ENCODE measurements at places on chromosomes 5 and 9.

- DNase-seq = no peak
These were observed 66.7 kb upstream of the PRDM9 start for GRCh38 chr5:23440703-23441102.

DNA sequence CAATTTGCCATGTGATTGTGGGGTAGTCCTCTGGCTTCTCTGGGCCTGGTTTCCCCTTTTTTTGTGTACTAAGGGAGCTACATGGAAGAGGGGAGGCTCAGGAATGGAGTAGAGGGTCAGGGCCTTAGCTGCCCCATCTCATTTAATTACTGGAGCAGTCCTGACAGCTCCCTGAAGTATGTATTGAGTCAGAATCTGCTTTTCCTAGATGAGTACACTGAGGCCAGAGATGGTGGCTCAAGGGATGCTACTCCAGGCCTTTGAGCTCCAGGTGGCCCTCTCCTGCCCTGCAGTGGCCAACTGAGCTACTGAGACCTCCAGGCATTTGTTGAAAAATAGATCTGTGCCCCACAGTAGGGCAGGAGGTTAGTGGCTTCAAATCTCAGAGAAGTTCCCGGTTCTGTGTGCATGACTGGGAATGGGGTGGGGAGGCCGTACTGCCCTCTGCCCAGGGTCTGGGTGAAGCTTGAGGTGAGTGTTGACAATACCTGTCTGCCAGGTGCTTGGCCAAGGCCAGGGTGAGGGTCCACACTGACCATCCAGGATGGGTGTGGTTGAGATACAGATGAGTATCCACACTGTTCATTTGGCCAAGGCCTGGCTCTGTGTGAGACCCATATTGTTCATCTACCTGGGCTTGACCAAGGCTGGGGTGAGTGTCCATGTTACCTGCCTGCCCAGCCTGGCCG lies 45.7 kb downstream of the CXXC5 start:
- no peak for DNase-seq

DNA sequence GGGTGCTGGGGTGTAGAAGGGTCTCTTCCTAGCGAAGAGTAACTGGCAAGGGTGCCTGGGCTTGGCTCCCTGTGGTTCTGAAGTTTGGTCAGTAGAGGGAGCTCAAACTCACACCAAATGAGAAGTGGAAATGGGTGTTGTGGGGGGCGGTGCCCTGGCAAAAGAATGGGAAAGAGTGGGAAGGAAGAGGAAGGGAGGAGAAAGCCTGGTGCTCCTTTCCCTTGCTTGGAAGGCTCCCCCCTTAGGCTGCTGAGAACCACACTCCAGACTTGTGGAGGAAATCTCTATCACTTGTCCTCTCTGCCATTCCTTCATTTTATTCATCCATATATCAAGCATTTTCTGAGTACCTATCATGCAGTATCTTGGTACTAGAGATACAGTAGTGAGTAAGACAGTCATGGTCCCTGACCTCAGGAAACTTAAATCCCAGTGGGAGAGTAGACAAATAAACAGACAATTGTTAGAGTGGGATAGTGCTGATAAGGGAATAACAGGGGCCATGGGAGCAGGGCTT lies 13.0 kb downstream of the SLC4A9 start:
- no peak for DNase-seq

GRCh38 chr5:75681125-75681830 lies 36.0 kb downstream of the POC5 start:
- no peak for DNase-seq

GRCh38 chr5:133704411-133704810 lies 92.1 kb upstream of the FSTL4 start:
- DNase-seq = no peak

GRCh38 chr5:96146675-96147074 lies 185.0 kb upstream of the ELL2 start:
- DNase-seq = no peak

DNA sequence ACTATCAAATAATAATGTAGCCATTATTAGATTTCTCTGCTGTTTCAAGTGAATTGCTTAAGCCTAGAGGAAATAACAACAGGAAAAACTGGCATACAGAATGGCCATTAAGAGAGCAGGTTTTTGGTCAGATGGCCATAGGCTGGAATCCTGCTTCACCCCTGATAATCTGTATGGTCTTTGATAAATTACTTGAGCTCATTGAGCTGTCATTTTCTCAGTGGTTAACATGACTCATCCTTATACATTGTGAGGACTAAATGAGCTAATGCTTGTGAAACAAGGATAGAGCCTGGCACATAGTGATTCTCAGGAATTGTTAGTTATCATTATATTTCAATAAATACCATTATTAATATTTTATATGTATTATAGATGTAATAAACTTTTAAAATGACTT lies 516.5 kb downstream of the KIF4B start:
- DNase-seq = no peak

- DNase-seq = no peak
These were observed 14.4 kb downstream of the SH3PXD2B start for GRCh38 chr5:172439785-172440477.

- no peak for DNase-seq
These were observed 122.3 kb downstream of the GNAQ start for GRCh38 chr9:77909306-77909705.

DNA sequence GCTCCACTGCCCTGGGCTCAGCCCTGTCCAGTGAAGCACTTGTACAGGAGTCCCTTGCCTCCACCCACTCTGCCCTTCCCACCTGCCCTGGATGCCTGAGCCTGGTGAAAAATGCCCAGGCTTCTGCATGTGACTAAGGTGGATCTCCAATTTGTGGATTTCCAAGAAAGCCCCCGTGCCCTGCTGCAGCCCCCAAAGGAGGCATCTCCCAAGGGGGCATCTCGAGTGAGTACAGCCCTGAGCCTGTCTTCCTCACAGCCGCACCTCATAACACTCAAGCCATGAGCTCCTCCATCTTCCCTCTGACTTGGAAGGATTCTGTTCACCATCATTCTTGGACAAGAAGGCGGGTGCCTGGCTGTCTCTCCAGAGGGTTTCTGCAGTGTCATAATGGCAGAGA lies 158.0 kb upstream of the PPP1R26 start:
- DNase-seq = no peak

GRCh38 chr5:33329891-33330290 lies 110.9 kb upstream of the TARS1 start:
- DNase-seq = no peak

DNA sequence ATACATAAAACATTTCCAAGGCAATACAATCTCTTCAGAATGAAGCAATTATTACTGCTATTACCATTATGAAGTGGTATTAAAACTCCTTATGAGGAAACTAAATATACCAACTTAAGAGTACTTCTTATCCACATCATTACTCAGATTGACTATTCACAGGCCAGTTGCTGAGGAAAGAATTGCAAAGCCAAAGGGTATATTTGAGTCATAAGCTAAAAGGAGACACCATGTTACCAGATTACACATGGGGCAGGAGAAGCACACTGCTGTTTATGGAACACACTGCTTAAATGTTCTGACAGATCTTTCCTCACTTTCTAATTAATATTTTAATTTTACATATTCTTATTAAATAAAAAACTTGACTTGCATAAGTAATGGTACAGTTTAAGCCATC lies 1726.4 kb upstream of the NUDT12 start:
- no peak for DNase-seq

DNA sequence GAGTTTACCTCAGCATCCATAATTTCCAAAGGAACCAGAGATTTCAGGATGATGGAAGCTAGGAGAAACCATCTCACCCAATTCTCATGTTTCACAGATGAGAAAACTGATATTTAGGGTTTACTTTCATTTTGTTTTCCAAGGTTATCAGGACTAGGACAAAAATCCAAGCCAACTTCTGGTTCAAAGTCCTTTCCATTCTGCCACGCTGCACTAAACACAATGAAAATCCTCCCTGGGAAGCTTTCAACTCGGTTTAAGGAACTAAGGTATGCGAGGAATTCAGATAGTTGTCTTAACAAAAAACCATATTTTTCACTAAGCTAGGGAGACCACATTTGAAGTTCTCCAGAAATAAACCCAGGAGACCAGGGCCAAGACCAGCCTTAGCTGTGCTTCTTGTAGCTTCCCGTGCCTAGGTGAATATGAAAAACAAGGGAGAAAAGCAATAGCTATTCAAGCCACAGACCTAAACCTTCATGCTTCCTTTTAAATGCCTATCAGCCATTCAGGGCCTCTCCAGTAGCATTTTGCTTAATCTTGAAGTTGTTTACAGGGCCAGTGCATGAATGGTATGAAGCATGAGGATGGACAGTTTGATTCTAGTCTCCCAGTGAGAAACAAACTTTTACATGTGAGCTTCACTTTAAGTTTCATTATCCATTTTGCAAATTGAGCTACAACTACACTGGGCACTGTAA lies 167.9 kb downstream of the DENND1A start:
- no peak for DNase-seq

- no peak for DNase-seq
These were observed 41.4 kb upstream of the DNAH5 start for GRCh38 chr5:13985731-13986418.

- DNase-seq = no peak
These were observed 11.3 kb downstream of the RAPGEF1 start for GRCh38 chr9:131728546-131728910.

DNA sequence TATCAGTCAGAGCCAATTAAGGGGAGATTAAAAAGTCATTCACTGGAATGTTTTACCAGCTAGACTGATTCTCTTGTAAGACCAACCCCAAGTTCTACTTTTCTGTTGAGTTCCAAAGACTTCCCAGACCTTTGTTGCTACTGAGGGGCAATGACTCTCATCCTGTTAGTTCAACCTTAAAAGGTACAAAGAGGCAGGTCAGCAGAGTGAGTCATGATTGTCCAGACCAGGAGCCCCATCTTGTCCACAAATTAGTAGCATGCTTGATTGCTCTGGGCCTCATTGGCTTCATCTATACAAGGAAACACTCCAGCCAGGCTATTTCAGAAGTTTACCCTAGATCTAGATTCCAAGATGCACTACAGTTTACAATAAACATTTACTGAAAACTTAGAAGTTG lies 79.9 kb upstream of the IL7R start:
- DNase-seq = no peak

GRCh38 chr9:121485623-121486022 lies 14.0 kb downstream of the GGTA1 start:
- DNase-seq = no peak

- DNase-seq = no peak
These were observed 82.1 kb downstream of the RXRA start for GRCh38 chr9:134408389-134408788.

DNA sequence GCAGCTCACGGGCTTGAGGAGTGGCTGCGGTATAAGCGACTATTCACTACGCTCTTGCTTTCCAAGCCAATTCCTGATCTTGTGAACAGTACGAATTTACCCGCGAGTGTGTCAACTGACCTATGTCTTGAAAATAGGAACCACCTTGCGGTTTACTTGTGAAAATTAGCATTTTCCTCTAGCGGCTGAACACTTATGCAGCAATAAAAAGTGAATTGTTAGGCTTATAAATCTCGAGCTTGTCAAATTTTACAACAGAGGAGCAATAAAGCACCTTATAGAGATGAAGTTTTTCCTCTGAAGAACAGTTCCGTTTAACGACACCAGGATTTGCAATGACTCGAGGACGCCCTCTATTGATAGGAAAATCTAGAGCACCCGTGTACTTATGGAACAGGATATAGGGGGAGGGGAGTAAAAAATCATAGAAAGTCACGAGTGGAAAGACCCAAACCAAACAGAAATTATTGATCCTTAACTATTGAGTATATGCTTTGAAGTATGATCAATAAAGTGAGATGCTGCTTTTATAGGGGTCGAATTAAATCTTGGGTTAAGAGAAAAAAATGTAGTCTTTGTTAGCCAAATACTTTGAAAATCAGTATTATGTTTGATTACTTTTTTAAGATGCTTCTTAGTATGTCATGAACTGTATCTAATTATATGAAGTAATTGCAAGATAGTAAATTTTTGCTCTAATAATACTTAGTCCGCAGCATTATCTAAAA lies 1.9 kb upstream of the RGMB start:
- no peak for DNase-seq

- DNase-seq = no peak
These were observed 241.1 kb upstream of the KLF4 start for GRCh38 chr9:107730666-107731065.

DNA sequence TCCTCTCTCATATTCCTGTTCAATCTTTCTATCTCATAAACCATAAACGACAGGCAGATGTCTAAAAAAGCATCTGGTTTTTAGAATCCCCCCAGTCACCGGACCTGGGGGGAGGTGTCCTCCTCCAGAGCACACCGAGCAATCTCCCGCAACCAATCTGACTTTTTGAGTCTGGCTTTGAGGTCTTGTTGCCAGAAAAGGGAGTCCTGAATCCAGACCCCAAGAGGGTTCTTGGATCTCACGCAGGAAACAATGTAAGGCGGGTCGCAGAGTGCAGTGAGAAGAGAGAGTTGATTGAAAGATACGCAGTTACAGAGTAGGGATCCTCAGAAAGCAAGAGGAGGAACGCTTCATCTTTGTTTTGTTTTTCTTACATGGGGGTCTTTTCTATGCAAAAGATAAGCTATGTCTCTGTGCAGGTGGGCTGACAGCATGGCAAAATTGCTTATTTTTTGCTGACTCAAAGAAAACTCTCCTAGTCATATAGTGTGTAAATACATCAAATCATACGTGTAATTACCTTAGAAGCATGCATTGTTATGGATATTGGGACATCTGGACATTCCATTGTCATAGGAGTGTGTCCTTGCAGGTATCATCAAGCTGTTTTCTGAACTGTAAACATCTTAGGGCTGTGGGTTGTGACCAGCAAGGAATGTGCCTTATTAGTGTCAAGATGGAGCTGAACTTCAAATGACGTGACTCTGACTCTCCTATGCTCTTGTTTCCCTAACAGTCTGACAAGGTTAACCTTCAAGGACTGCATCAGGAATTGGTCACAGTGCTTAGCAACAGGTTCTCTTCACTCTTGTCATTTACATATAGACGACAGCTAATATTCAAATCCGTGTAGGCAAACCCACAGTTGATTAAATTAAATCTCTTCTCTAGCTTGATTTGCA lies 159.3 kb upstream of the DAPK1 start:
- DNase-seq = no peak

GRCh38 chr5:128009403-128009802 lies 74.2 kb upstream of the SLC12A2 start:
- no peak for DNase-seq

GRCh38 chr5:4906786-4907185 lies 233.3 kb upstream of the ADAMTS16 start:
- no peak for DNase-seq

DNA sequence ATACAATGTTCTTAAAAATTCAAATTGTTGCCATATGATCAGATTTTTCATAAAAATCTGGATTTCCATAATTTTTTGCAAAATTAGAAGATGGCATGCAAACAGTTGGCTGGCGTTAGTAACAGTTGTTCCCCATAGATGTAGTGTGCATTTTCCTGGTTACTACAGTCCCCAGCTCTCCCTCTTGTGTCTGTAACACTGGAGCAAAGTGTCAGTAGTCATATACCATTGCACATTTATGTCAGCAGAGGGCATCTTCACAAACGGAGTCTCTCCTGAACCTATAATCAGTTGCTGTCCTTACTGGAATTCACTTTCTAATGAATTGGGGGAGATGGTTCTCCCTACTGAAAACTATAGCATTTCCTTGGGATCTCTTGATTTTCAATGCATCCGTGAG lies 44.7 kb upstream of the DMAC1 start:
- no peak for DNase-seq

All from stimulated activated CD8-positive, alpha-beta memory T cell treated with anti-CD3 and anti-CD28 coated beads, Interleukin-2, amount 100 ng/mL, for 1 hour (primary cell).